ENCODE measurements at places on chromosomes 7 and 10. TPM values are rescaled to one million over a fixed set of nuclear protein-coding genes. Genes with fewer than 3 reads are reported as not detected.
A peak's percentile ranks its signal among the peaks of the same experiment; 100 is the strongest.

DNA sequence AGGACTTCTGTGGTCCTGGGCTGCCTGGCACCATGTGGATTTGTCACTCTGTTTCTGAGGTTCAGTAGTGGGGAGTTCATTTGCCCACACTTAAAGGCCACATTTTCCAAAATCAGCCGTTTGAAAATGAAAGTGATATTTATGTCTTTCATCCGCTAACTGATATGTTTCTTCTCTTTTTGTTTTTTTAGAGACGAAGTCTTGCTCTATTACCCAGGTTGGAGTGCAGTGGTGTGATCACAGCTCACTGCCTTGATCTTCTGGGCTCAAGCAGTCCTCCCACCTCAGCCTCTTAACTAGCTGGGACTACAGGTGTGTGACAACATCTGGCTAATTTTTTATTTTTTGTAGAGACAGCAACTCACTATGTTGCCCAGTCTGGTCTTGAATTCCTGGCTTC, 58.6 kb downstream of the EBLN1 start:
- no peak for DNase-seq

DNA sequence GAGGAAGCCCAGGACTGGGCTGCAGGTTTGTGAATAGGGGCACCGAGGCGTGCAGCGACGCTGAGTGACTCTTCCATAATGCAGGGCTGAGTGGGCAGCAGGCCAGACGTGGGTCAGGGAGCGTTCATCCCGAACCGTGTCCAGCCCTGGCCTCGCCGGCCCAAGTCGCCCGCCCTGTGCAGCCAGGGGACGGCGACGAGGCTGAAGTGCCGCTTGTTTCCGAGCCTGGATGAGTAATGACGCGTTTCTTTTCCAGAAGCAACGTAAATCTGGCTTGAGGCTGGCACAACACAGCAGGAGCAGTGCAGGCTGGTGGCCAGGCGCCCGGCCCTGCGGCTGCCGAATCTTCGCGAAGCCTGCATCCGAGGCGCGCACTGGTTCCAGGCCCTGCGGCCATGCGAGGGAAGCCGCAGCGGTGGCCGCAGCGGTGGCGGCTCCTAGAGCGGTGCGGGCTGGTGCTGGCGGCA, 74.0 kb upstream of the SEC61G start:
- no peak for DNase-seq

- DNase-seq: no peak
Measured at GRCh38 chr10:97977673-97978072, 52.7 kb downstream of the CRTAC1 start.

DNA sequence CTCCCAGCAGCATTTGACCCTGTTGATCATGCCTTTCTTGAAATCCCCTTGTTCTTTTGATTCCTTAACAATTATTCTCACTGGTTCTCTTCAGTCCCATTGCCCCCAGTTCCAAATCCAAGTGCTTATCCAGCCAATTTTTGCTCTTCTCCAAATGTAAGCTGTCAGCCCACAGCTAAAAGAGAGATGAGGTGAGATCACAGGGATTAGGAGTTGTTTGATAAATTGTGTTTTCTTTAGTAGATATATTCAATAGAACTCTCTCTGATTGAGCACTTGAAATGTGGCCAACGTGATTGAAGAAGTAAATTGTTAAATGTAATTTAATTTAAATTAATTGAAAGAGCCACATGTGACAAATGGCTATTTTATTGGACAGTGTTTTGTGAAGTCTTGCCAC, 76.6 kb upstream of the NME8 start:
- no peak for DNase-seq

DNA sequence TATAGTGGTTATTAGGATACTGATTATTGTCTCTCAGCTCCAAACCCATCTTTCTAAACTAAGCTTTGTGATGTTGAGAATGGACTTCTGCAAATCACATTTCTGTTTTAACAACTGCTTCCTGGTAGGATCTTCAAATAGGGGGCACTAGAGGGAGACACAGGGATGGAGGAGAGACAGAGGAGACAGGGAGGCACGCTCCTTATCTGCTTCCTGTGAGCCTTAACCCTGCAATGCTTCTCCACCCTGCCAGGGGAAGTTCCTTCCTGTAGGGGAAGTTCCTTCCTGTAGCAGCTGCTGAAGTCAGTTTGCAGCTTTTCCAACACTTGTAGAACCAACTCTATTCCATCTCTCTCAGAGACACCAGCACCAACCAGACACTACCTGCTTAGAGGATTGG, 847.2 kb downstream of the CCSER2 start:
- no peak for DNase-seq

DNA sequence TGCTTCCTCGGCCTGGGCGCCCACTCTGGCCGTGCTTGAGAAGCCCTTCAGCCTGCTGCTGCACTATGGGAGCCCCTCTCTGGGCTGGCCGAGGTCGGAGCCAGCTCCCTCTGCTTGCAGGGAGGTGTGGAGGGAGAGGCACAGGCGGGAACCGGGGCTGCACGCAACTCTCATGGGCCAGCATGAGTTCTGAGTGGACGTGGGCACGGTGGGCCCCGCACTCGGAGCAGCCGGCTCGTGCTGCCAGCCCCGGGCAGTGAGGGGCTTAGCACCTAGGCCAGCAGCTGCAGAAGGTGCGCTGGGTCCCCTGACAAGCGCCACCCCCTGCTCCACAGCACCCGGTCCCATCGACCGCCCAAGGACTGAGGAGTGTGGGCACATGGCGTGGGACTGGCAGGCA, 9.0 kb upstream of the PDK4 start:
- DNase-seq: no peak

DNA sequence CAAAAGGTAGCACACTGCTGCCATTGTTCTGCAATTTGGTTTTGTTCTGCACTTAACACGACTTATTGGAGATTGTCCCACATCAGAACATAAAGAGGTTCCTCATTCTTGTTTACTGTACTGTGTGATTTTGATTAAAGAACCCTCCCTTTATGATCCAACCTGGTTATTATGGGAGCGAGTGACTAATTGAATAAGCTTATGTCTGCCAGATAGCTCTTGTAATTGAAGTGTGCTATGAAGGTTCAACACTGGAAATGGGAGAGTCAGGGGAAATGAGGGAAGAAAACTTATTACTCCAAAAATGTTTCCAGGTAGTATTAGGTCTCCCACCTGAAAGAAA, 33.9 kb downstream of the CASP7 start:
- no peak for DNase-seq

- DNase-seq: peak; percentile 76
Measured at GRCh38 chr10:71964743-71965515, 734 bp downstream of the CHST3 start.

GRCh38 chr7:110623436-110623835, 467.5 kb upstream of the LRRN3 start:
- DNase-seq: no peak

Gene ATOH7
- total RNA-seq: not detected

DNA sequence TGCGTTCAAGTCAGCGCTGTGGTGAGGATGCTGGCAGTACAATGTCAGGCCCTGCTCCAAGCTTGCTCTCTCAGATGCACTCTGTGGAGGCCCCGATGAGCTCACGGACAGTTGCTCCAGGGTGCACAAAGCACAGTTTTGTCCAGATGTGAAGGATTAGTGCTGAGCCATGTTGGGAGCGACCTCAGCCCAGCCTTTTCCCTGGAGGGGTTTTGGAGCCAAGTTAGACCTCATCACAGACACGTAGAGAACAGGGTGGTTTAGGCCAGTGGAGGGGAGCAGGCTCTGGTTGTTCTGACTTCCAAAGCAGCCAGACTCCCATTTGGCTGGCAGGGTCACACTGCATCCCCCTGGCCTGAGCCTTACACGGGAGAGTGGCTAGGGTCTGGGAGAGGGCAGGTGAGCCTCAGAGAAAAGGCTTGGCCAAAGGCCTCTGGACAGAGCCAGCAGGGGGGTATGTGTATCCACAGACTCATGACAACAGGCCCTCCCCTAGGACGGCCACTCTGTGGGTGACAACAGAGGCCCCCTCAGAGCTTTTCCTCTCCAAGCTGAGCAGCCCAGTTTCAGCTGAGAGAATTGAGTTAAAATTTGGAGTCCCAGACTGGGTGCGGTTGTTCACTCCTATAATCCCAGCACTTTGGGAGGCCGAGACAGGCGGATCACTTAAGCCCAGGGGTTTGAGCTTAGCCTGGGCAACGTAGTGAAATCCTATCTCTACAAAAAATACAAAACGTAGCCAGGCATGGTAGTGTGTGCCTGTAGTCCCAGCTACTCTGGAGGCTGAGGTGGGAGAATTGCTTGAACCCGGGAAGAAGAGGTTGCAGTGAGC, 4.7 kb downstream of the PLAC9 start:
- peak; percentile 67 for DNase-seq

GRCh38 chr10:104937567-104937966, 296.5 kb downstream of the SORCS3 start:
- DNase-seq: peak; percentile 7

DNA sequence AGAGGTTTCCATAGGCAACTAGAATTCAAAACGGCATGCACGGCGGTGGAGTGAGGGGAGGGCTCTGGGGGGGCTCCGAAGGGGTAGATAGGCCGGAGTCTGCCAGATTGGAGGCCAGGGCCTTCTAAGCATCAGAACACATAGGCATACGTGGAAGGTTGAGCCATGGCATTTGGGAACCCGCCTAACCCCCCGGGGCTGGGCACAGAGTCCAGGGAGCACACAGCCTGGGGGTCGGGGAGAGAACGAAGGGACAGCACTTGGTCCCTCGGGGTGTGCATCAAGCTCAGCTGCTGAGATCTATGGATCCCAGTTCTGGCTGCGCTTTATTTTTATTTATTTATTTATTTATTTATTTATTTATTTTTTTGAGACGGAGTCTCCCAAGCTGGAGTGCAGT, 89.4 kb upstream of the TNS3 start:
- no peak for DNase-seq

DNA sequence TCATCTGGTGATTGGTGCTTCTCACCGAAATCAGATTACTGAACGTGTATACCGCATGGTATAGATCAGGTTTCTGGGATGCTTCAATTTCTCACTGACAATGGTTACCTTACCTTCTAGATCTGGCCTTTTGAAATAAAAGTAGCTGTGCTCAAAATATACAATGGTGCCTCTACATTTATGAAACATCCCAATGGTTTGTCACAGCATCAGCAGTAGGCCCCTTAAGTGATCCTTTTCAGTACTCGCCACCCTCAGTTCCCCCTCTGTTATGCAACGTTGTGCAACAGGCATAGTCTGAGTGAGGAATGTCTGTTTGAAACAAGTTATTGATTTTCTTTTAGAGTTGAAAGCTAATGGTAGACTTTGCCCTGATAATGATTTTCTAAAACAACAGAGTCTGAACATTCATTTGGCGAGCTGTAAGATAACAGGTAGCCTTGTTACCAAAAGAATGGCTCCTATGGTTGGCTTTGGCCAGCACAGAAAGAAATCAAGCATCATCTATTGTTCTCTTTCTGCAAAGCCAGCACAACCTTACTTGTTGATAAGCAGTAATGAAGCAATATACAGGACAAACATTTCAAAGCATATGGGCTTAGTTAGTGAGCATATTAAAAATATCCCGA, 693.9 kb downstream of the PARD3 start:
- DNase-seq: no peak

Data from IMR-90 (cell line).